Keratinocyte (primary cell): ENCODE measurements at places on chromosomes 3 and 15. TPM values are rescaled to one million over a fixed set of nuclear protein-coding genes. Genes with fewer than 3 reads are reported as not detected.

GRCh38 chr3:169264711-169265110 is 398.8 kb downstream of the MECOM start:
- no peaks in the 10 kb centered on the region for H3K36me3 ChIP-seq

DNA sequence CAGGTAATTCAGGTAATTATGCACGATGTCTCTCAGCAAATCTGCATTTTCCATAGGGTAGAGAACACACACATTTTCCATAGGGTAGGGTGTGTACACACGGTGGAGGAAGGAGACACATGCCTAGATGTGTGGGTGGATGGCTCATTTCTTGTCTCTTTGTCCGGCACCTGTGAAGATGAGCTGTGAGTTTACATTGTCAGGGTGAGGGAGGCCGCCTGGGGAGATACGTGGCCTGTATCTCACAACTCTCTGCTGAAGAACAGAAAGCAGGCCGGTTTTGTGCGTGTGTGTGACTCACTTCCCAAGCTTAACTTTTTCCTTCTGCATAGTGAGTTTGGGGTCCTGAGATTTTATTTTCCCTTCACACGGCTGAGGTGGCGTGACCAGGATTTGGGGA is 60.3 kb downstream of the SLC6A6 start:
- no peak overlapping the region for H3K27ac ChIP-seq
- no peaks in the 10 kb centered on the region for H3K27me3 ChIP-seq
- no peak for DNase-seq
- H3K4me3 ChIP-seq = no peak overlapping the region

DNA sequence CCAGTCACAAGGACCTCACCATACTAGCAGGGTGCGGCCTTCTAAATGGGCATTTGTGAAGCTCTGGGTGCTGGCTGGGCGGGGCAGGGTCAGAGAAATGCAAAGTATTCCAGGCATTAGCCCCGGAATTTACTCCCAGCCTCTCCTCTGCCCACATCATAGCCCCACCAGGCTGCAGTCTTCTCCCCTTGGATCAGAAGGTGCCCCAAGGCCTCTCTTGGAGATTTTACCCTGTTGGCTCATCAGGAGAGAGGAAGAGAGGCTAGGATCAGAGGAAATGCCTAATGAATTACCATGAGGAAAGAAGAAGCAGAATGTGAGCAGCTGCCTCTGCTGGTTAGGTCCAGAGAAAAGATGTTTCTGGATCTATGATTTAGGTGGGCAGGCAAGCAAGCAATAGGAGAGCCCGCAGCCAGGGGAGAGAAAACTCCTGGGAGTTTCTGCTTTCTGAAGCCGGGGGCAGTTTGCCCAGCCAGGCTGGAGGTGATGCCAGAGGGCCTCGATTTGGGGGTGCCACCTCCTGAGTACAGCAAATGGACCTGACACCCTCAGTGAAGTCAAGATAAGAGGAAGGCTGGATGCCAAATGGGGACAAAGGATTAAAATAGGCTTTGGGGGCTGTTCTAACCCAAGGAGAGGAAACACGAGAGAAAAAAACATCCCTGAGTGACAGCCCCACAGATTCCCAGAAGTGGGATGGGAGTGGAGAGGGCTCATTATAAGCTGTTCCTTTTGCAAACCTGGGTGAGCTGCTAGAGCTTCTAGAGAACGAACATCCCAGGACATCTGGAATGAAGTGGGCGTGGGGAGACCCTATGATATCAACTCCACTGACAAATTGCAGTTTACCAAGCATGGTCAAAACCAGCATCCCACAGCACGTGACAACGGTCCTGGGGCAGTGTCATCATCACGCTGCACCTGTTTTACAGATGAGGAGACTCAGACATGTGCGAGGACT is 65.4 kb downstream of the BDH1 start:
- H3K27me3 ChIP-seq = no peaks in the 10 kb centered on the region
- H3K27ac ChIP-seq = peak overlapping the region; percentile 47
- H3K4me3 ChIP-seq = no peak overlapping the region

DNA sequence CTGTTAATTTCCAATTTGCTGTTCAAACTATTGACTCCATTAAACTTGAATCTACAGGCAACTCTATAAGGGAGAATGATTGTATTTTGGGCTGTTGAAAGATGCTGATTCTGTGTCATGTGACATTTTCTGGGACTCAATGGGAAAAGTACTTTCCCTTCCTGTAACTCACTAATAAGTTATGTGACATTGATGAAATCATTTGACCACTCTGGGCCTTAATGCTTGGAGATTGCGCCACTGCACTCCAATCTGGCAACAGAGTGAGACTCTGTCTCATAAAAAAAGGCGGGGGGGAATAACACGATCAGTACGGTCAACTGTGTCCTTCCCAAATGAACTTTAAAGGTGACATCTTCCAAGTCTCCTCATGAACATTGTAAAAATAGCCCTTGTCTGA is 215.2 kb upstream of the SGO1 start:
- no peak for DNase-seq
- H3K4me1 ChIP-seq = no peaks in the 10 kb centered on the region
- no peak overlapping the region for H3K4me3 ChIP-seq
- H3K36me3 ChIP-seq = no peaks in the 10 kb centered on the region
- H3K27ac ChIP-seq = no peak overlapping the region

GRCh38 chr15:77966540-77967234 is 110.8 kb downstream of the TBC1D2B start:
- no peaks in the 10 kb centered on the region for H3K36me3 ChIP-seq
- H3K4me1 ChIP-seq = peaks cover 2% of the 10 kb centered on the region
- no peak overlapping the region for H3K4me3 ChIP-seq
- no peak overlapping the region for H3K27ac ChIP-seq
- no peak for DNase-seq

DNA sequence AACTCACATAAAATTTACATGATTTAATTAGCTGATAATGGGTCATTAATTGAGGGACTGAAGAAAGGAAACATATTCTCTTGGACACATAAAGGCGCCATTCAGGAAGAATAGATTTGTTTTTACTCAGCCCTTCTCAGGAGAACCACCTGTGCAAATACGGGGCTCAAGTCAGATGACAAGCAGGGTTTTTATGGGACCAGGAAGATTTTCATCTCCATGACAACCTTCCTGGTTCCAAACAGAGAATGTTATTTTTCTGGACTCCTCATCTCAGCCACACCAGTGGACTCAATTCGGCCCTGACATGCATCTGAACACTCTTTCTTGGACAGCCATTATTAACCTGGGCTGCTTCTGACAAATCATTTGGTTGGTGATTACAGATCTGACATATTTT is 120.5 kb downstream of the PDZRN3 start:
- no peaks in the 10 kb centered on the region for H3K4me1 ChIP-seq
- H3K27ac ChIP-seq = no peak overlapping the region
- H3K36me3 ChIP-seq = no peaks in the 10 kb centered on the region
- DNase-seq = no peak
- no peak overlapping the region for H3K4me3 ChIP-seq

GOLGA8G gene
- polyA plus RNA-seq = not detected in 3 replicates

SCN5A gene
- 0.06 to 0.26 TPM (median 0.24 TPM) in 3 replicates for polyA plus RNA-seq
